COLO829 (cell line): ENCODE measurements at places on chromosomes 3 and 15.
A peak's percentile ranks its signal among the peaks of the same experiment; 100 is the strongest.

GRCh38 chr15:63892794-63893441 is 59.2 kb upstream of the HERC1 start:
- DNase-seq = no peak

GRCh38 chr15:49120832-49121231 is 34.6 kb downstream of the COPS2 start:
- DNase-seq = no peak

DNA sequence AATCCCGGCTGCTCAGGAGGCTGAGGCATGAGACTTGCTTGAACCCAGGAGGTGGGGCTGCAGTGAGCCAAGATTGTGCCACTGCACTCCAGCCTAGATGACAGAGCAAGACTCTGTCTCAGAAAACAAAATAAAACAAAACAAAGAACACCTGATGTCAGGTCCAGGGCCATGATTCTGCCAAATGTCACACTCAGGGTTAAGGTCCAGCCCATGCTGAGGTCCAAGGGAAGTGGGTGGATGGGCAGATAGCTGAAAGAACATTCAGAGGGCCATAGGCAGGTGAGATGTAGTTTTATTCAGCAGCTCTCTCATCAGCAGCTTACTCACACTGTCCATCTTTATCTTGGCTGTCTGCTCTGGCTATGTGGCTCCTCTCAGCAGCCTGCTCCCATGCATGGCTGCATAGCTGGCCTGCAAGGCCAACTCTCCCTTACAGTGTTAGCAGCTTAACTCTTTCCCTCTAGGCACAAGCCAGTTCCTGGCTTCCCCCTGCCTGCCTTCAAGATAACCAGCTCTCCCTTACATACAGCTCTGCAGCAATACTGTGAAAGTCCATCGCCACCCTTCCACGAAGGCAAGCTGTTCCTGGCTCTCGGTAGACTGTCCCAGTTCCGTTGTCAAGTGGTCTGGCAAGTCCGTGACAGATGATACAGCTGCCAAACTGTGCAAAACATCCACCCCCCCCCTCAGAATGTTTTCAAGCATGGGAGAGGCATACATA is 62.4 kb upstream of the SIAH2 start:
- no peak for DNase-seq

- no peak for DNase-seq
These were observed 54.5 kb upstream of the MEX3B start for GRCh38 chr15:82100111-82100929.

DNA sequence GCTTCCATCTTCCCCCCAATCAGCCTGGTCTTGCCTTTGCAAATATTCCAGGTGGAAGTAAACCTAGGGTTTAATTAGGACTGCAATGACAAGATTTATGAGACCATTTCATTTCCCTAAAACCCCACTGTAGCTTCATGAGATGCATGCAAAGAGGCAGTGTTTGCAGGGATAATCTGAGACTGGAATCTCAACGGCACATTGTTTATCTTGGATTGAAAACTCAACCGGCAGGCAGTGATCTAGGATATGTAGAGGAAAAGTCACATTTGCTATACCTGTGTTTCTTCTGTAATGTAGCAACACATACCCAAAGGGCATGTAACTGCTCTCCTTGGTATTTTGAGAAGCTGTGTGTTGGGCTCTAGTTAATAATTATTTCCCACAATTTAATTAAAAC is 18.7 kb upstream of the CLSTN2 start:
- DNase-seq = no peak

- no peak for DNase-seq
These were observed 168.7 kb upstream of the TMCO5A start for GRCh38 chr15:37765786-37766185.

GRCh38 chr3:190566043-190566933 is 52.4 kb downstream of the IL1RAP start:
- DNase-seq = peak; percentile 96

- no peak for DNase-seq
These were observed 98.3 kb downstream of the ANO10 start for GRCh38 chr3:43523454-43524053.

DNA sequence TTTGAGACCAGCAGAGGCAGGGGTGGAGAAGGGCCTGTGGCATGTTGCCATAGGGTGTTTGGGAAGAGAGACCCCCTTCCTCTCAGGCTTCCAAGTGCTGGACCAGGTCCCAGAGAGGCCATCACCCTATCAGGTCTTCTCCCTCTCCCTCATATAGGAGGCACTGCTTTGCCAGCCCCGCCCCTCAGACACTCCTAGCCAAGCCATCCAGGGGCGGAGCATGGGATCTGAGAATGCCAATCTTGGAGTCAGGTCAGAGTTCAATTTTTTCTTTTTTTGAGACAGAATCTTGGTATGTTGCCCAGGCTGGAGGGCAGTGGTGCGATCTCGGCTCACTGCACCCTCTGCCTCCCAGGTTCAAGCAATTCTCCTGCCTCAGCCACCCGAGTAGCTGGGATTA is 32.7 kb downstream of the CRABP1 start:
- DNase-seq = no peak

- DNase-seq = no peak
These were observed 453.6 kb upstream of the THBS1 start for GRCh38 chr15:39127151-39127790.

DNA sequence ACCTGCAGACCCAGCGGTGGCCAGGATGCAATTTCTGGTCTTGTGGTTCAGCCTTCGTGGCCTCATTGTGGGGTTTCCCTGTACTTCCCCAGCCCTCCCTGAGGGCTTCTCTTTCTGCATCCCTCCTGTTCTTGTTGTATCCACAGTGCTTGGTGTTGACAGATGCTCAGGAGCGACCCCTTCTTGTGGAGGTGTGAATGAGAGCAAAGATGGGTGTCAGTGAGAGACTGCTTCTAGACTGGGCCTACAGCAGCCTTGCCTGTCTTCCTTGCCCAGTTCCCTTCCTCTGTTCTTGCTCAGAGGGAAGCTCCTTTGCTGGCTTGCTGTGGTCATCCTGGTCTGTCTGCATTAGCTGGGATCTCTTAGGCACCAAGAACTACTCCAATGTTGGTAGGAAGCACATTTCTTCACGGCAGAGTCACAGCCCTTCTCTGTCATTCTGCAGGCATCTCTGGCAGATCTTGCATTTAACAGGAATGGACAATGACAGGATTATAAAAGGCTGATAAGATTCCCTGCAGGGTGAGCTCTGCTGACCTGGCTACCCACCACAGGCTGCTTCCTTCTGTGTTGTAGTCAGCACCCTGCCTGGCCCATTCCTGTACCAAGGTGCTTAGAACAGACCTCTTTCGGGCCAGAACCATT is 317.8 kb upstream of the C2CD4B start:
- DNase-seq = no peak

DNA sequence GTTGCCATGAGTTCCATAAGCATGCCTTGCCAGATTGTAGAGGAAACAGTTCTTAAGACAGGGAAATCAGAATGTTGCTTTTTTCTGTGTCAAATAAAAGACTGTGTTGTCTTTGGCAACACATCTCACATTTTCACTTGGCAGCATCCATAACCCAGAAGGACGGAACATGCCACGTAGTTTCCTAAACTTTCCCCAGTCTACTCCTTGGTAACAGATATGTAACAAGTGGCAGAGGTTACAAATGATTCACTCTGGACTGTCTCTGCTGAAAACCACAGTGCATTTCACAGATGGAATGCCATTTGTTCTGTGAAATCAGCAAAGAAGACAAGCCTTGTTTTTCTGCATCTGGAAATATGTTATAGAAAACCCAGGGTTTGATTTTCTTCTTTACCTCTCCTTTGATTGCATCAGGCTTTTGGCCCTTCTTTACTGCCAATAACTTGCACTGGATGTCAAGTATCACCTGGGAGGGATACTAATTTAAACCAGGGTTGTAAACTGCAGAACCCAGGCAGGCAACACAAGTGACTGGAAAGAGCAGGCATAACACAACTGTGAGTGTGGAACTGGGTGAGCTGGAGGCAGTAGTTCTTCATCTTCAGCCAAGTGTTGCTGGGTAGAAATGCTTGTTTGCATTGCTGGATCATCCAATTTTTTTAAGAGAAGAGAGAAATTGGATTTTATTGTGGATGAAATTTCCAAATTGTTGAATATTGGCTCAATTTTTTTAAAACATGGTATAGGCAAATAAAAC is 124.4 kb upstream of the FOXB1 start:
- no peak for DNase-seq

- no peak for DNase-seq
These were observed 8.2 kb upstream of the FAM240A start for GRCh38 chr3:46604127-46604526.

- DNase-seq = no peak
These were observed 116.5 kb downstream of the RTP4 start for GRCh38 chr3:187484547-187485295.

- peak; percentile 57 for DNase-seq
These were observed 45.2 kb downstream of the CMC1 start for GRCh38 chr3:28286595-28286994.

- peak; percentile 40 for DNase-seq
These were observed 111.6 kb downstream of the KBTBD8 start for GRCh38 chr3:67109651-67110204.

- no peak for DNase-seq
These were observed 19.7 kb downstream of the ITGA11 start for GRCh38 chr15:68412218-68412617.

- DNase-seq = no peak
These were observed 76.0 kb upstream of the SNRPA1 start for GRCh38 chr15:101371081-101371480.

DNA sequence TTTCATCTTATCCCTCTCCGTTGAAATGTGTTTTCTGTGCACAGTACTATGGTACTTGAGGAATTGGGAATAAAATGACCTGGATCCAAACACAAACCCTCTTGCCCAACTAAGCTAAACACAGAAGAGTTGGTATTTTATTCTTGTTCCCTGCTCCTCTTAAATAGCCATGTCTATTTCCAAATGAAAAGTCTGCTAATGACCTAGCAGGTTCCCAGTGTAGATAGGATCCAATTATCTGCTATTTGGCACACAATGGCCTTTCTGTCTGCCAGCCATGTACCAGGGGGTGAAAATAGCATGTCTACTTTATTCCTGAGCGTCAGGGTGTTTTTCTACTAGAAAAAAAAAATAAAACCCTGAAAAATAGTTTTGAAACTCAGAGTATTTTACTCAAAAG is 657.0 kb upstream of the NAALADL2 start:
- peak; percentile 41 for DNase-seq

- no peak for DNase-seq
These were observed 1.6 kb upstream of the ITGA11 start for GRCh38 chr15:68433551-68433950.

GRCh38 chr3:185070491-185071286 is 82.2 kb downstream of the C3orf70 start:
- peak; percentile 66 for DNase-seq

- DNase-seq = no peak
These were observed 22.5 kb upstream of the TSC22D2 start for GRCh38 chr3:150385296-150386242.

GRCh38 chr15:47415539-47415971 is 301.8 kb upstream of the SEMA6D start:
- DNase-seq = no peak

GRCh38 chr3:113697500-113698090 is 1.2 kb upstream of the USF3 start:
- peak; percentile 28 for DNase-seq

DNA sequence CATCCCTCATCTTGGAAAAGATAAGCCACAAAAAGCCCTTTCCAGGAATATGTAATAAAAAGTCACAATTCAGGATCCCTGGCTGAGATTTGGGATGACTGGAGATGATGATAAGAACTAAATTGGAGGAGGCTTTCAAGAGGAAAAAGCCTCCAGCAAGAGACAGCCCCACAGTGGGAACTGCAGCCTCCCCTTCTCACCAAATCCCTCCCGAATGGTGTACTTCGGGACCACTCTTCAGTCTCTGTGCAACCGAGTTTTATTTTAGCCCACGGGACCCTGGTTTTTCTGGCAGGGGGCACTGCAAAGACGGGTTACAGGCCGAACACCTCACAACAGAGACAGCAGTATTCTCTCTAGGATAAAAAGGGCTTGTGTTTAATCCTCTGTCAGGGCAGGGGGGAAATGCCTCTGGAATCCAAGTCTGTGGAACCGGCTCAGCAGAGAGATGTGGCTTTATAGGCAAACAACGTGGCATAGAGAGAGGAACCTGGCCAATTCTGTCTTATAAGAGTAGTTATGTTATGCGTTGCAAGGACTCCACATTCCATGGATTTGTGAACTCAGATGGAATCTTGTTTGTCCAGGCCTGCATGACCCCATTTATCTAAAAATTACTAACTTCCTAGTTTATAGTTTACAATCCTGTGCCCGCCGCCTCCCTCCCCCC is 1.2 kb upstream of the LMCD1 start:
- DNase-seq = no peak

GRCh38 chr3:37956723-37957538 is 33.7 kb upstream of the VILL start:
- no peak for DNase-seq

- no peak for DNase-seq
These were observed 32.5 kb downstream of the RAB27A start for GRCh38 chr15:55257012-55257670.

DNA sequence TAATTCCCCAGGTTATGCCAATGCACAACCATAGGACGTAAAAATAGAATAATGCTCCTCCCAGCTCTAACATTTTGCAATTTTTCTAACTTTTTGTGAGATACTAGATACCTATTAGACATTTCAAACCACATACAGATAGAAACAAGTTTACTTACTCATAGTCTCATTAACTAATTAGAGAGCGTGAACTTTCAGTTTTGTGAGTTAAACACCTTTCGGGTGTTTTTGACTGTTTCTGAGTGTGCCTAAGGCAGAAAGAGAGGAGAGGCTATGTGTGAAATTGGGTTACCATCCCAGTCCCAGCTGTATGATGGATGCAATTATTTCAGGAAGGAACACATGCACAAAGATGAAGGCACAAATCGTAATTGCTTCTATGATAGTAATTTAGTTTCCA is 300.4 kb upstream of the POU1F1 start:
- no peak for DNase-seq

GRCh38 chr15:31306426-31307269 is 20.0 kb upstream of the KLF13 start:
- DNase-seq = no peak

DNA sequence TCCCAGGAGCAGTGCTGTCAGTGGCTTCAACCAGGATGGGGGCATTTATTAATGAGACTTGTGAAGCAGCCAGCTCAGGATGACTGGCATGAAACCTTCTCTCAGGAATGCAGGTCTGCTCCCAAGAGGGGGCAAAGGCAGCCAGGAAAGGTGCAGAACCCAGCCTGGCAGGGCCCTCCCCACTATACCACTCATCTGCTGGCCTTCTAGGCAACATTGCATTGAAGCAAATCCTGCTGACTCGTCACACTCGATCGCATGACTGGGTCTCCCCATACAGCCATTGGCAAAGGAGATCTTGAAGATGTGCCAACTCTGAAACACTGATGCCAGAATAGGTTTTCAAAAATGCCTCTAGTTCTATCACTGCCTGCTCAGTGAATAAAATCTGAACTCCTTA is 65.7 kb upstream of the CMTM7 start:
- no peak for DNase-seq

GRCh38 chr15:89766357-89767311 is 9.5 kb upstream of the MESP2 start:
- DNase-seq = no peak

- DNase-seq = no peak
These were observed 3.0 kb downstream of the XIRP1 start for GRCh38 chr3:39189150-39189958.

- DNase-seq = no peak
These were observed 75.3 kb downstream of the PLOD2 start for GRCh38 chr3:146085678-146086077.

- DNase-seq = no peak
These were observed 45.7 kb downstream of the TGM4 start for GRCh38 chr3:44920081-44920480.

GRCh38 chr3:145357453-145357852 is 803.5 kb downstream of the PLOD2 start:
- no peak for DNase-seq
